ENCODE measurements at places on chromosomes 11 and 22.

DNA sequence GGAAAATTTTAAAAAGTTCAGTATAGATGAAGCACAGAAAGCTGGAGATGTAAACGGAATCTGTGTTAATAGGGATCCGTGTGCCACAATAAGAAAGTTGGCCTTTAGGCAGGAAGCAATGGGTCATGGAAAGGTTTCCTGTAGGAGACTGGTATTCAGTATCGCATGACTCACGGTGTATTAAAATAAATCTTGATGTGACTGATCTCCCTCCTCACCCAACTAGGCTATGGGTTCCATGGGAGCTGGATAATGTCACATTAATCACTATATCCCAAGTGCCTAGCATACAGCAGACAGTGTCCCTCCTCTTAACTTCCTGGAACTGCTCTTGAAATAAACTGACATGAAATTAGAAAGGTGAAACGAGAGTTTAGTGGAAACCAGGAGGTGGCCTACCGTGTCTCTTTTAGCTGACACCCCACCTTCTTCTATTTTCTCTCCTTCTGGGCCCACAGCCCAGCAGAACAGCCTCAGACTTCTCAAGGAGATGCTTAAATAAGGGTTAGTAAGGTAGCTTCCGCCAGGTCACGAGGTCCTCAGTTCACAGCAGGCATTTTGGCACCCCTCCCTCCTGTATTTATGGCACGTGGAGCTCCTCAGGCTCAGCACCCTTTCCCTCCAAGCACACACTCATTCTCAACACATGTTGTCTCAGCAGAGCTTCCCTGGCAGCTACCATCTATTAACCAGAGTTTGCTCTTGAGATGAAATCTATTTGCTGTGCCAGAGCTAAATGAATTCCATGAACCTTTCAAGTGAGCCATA lies 118.8 kb downstream of the NXPE2 start:
- DNase-seq, result no peak

DNA sequence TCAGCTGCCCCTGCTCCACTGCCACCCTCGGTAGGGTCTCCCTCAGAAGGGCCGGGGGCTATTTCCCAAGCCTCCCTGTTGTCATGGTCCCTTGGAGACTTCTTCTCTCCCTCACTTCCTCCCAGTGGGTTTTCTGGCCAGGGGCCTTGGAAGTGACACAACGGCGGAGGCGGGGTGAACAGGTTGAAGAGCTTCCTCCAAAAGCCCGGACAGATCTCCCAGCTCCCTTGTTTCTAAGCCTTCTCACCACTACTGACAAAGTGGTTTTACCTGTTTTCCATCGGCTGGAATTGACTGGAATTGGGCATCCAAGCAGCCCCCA lies 14.5 kb downstream of the MYH9 start:
- DNase-seq, result peak; percentile 68

GRCh38 chr11:126102436-126102981 lies 39.8 kb upstream of the CDON start:
- no peak for DNase-seq

DNA sequence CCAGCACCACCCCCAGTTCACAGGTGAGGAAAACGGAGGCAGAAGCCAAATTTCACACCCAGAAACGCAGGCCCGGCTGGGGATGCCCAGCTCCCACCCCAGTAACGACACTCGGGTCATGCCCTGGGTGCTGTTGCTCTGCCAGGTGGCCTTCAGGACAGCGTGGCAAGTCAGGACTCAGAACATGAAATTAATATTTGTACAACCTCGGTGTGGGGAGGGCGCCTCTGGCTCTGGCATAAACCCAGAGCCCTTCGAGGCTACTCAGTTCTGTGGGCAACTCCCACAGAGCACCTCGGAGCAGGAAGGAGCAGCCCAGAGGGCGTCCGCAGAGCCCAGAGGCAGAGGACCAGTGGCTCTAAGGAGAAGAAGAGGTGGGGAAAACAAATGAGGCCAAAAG lies 71.6 kb downstream of the CELSR1 start:
- DNase-seq, result no peak

GRCh38 chr11:123144707-123145106 lies 50.3 kb downstream of the CLMP start:
- DNase-seq, result no peak

DNA sequence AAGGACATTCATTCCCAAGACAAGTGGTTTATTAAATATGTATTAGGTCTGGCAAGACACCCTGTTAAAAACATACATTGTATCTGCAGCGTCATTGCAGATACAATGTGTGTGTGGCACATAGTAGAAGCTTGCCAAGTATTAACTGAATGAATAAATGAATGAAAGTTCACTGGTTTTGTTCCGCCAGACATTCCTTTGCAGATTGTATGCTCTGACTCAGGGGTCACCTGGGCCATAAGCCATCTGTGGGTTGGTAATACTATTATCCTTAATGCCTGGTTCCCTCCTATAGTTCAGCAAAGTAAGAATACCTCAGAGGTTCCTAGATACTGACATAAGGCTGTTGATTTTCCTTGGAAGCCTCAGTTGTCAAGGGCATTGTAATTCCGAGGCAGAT lies 377.3 kb upstream of the CCDC90B start:
- no peak for DNase-seq

GRCh38 chr11:116687458-116688201 lies 85.2 kb downstream of the BUD13 start:
- DNase-seq, result no peak

- no peak for DNase-seq
Measured at GRCh38 chr11:123640029-123640428, 14.4 kb downstream of the SCN3B start.

GRCh38 chr11:86152006-86152862 lies 83.3 kb upstream of the PICALM start:
- no peak for DNase-seq

DNA sequence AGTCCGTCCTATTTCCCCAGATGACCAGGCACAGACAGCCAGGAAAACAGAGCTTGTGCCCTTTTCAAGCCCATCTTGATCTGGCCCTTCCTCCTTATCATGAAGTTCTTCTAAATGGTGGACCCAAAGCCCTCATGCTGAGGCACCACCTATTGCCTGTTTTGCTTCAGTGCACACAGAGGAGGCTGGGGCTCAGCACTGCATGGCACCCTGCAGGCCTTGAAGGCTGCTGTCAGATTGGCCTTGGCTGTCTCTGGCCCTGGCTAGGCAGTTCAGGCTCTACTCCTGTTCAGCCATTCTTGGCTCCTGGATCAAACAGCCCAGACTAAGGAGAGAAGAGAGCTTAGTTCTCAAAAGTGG lies 49.2 kb downstream of the OTOG start:
- no peak for DNase-seq

DNA sequence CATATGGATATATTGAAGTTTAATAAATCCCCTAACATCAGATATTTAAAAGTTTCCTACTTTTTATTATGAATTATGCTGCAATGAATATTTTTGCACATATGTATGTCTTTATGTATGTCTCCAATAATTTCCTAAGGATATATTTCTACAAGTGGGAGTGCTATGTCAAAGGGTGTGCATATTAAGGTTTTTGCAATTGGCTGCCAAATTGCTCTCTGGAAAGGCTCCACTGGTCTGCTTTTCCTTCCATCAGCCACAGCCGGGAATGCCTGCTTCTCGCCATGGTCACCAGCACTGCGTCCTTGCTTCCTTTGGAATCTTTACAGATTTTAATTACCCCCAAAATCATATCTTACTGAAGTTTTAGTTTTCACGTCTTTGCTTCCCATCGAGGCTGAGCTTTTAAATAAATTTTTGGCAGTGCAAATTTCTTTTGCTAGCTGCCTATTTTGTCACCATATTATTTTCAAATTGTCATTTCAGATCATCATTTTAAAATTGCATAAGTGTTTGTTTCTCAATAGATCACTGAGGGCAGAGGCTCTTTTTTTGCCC lies 221.7 kb downstream of the SNX19 start:
- no peak for DNase-seq

DNA sequence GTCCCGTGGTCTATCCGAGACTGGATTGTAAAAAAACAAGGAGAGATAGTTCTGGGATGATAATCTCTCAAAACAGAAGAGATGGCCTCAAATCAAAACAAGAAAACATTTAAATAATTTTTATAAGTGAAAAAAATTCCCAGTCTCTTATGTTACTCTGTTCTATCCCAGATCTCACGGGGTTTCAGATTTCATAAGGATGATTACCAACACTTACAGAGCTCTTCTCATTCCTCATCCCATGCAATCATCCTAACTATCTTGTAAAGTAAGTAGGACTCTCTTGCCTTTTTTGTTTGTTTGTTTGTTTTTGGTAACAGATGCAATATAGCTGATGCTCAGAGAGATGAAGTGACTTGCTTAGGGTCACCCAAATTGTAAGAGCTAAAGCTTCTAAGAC lies 20.0 kb upstream of the ZBTB16 start:
- no peak for DNase-seq

- DNase-seq, result peak; percentile 47
Measured at GRCh38 chr11:86954269-86955110, 705 bp downstream of the FZD4 start.

Measured in KBM-7 (cell line).